ENCODE measurements at places on chromosomes 4 and X.

GRCh38 chrX:38768079-38768478 is 33.2 kb upstream of the MID1IP1 start:
- DNase-seq: no peak

- no peak for DNase-seq
Observed at GRCh38 chrX:9341291-9342201, 123.3 kb upstream of the TBL1X start.

DNA sequence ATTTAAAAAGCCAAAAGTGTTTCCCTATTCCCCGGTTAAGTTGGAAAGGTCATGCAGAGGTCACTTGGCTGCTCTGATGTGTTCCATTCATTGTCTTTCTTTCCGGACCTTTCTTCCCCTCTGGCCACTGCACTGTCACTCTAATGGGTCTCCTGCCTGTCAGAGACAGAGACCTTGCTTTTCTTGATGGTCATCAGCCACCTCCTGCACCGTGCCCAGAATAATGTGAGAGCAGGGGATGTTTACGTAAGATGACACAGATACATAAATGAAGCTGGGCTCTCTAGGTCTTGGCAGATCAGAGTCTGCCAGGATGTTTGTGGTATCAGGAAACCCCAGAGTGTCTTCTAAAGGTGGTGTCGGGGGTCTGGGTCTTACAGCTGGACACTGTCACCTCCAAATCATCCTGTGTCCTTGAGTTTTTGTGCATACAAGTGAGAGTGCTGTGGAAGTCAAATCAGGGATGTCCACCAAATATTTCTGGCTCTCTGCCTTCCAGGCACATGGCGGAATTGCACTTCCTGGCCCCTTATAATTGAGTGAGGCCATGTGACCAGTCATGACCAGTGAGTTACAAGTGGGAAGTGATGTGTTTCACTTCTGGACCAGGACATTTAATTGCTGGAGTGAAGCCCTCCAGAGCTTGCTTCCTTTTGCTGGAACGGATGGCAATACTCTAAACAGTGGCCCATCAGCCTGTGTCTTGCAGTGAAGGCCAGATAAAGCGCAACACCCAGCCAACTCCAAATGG is 130.6 kb upstream of the ATP6AP2 start:
- no peak for DNase-seq

- DNase-seq: no peak
Observed at GRCh38 chr4:25859429-25860148, 3.2 kb downstream of the SEL1L3 start.

GRCh38 chr4:16472537-16472936 is 246.3 kb upstream of the TAPT1 start:
- DNase-seq: no peak

DNA sequence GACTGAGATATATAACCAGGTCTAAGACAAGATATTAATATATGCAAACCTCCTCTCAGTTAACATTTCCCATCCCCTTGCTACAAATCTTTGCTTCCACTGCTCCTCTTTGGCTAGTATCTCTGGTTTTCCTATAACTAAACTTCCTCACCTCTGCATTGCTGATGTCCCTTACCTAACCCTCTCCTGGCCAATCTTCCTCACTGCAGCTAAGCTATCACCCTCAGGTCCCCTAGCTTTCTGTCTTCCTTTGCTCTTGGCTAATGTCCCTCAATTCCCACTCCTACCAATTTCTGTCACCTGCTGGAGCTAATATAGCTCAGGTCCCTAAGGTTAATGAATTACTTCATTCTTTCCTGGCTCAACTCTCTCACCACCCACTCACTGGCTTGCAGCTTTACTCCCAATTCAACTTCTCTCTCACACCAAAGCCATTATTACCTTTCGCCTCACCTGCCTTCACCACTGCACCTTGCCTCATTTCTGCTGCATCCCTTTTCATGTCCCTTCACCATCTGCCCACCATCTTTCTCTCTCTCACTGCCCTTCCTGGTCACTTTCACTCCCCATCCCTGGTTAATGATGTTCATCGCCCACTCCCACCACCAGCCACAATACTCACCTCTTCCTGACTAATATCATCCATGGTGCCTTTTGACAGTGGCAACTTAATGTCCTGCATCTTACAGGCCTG is 26.7 kb downstream of the SMC1A start:
- no peak for DNase-seq

DNA sequence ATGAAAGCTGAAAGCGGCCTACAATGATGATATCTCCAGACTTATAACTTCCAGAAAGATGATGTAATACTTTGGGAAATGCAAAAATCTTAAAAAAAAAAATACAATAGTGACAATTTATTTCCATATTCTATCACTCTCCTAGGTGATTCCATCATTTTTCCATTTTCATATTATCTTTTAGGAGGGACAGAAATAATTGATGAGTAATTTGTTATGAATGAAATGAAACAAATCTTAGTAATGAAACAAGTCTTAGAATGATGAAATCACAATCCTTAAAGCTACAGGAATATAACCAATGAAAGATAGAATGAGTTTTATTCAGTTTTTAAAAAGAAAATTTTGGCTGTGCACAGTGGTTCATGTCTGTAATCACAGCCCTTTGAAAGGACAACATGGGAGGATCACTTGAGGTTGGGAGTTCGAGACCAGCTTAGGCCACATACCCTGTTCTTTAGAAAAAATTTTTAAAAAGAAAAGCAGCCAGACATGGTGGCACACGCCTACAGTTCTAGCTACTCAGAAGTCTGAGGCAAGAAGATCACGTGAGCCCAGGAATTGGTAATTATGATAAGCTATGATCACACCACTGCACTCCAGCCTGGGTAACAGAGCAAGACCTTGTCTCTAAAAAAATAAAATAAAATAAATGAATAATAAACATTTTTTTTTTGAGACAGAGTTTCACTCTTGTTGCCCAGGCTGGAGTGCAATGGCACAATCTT is 21.7 kb downstream of the CLOCK start:
- DNase-seq: no peak

GRCh38 chrX:97211070-97211469 is 327.4 kb downstream of the RPA4 start:
- no peak for DNase-seq

- no peak for DNase-seq
Observed at GRCh38 chr4:30901461-30902451, 181.6 kb downstream of the PCDH7 start.

DNA sequence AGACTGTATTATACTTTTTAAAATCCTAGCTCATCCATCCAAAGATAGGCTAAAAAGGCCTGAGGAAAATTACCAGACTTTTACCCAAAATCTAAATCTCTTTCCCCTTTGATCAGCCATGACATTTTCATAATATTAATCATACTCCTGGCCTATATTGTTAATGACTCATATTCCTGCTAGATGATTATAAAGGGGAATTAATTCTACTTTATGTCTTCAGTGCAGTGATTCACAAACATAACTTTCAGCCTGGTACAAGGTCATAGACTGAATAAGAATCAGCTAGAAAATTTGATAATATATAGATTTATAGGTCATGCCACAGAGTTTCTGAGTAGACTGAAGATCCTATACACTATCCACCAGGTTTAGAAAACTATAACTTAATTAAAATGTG is 1905.4 kb downstream of the C4orf33 start:
- DNase-seq: no peak

- no peak for DNase-seq
Observed at GRCh38 chr4:3512719-3513118, 19.5 kb downstream of the LRPAP1 start.

GRCh38 chrX:24520472-24520871 is 55.4 kb downstream of the PDK3 start:
- DNase-seq: no peak

DNA sequence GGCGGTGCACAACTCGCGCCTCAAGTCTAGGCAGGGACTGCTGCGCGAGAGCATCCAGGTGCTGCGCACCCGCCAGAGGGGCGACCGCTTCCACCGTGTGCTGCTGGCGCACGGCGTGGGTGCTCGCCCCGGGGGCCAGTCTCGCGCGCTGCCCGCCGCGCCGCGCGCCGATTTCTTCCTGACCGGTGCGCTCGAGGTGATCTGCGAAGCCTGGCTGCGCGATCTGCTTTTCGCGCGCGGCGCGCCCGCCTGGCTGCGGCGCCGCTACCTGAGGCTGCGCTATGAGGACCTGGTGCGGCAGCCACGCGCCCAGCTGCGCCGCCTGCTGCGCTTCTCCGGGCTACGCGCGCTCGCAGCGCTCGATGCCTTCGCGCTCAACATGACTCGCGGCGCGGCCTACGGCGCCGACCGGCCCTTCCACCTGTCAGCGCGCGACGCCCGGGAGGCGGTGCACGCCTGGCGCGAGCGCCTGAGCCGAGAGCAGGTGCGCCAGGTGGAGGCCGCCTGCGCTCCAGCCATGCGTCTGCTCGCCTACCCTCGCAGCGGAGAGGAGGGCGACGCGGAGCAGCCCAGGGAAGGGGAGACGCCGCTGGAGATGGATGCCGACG is 1.3 kb downstream of the CHST7 start:
- DNase-seq: no peak

DNA sequence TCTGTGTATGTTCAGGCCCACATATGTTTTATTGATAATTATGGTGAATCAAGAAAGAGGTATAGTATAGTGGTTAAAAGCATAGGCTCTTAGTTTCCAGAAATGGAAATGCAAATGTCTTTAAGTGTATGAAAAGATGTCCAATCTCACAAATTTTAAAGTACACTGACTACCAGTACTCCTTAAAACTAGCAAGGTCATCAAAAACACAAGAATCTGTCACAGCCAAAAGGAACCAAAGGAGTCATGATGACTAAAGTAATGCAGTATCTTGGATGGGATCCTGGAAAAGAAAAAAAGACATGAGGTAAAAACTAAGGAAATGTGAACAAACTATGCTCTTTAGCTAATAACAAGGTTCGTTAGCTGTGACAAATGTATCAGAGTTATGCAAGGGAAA is 661 bp upstream of the RBM41 start:
- no peak for DNase-seq

- no peak for DNase-seq
Observed at GRCh38 chr4:184384056-184384809, 90.1 kb downstream of the IRF2 start.

- no peak for DNase-seq
Observed at GRCh38 chrX:118536204-118536603, 40.6 kb downstream of the DOCK11 start.

DNA sequence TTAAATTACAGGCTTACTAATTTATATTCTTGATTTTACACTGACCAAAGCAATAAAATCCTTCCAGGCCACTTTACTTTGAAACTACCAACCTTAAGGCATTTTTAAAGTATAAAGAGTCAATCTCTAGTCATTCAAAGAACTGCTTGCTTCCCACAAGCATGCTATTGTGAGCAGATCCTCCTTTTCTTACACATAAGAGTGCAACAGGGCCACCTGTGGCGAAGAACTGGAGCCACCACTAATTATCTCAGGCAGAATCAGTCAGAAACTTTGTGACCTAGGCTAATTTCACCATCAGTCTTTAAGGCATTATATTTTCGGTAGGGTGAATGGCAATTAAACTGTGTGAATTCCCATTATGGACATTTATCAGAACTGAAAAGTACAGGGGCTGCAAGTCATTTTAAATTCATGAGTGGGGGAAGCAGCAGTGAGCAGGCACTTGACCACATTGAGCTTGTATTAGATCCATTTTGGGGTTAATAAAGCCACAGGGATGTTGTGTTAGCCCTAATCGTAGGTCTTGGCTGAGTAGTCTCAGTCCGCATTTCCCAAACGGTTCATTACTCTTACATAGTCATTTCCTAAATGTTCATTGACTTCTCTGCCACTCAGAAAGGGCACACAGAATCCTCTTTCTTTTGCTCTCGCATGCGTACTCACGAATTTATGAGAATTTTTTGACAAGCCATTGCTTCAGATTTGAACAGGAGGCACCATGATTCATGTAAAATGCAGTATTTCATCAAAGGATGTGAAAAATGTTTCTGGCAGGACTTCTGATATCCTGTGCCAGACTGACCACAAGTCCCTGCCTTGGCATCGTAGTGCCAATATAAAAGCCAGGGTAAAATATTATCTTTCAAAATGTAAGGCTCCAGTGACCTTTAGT is 39.8 kb downstream of the NPY2R start:
- no peak for DNase-seq

- DNase-seq: no peak
Observed at GRCh38 chr4:77176640-77177039, 19.6 kb downstream of the CCNG2 start.

DNA sequence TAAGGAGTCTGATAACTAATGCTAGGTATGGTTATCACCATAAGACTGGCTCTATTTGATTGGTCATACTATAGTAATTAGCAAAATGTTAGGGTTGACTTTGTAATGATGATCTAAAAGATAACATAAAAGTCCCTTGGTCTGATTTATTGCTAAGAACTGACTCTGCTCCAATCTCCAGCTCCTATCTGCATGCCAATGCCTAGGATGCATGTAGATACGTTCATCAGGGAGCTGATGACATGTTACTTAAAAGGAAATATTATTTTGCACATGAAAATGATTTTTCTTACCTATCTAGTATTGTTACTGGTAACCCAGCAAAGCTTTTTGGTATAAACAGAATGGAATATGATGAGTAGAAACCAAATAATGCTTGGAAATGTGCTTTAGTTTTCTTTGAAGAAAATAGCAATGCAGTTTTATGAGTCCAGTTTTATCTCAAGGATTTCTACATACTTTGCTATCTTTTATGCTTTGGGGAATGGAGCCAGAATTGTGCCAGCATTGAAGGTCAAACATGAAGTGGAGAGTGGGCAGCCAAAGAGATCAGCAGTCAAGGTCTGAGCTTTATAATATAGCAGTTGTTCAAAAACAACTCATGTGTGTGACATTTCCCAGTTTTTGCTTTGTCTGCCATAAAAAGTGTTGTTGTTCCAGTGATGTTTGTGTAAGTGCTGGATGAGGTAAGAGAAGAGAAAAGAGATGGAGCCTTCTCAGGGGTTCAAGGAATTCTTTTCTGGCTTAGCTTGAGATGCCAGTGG is 121.0 kb downstream of the ARHGAP24 start:
- no peak for DNase-seq

DNA sequence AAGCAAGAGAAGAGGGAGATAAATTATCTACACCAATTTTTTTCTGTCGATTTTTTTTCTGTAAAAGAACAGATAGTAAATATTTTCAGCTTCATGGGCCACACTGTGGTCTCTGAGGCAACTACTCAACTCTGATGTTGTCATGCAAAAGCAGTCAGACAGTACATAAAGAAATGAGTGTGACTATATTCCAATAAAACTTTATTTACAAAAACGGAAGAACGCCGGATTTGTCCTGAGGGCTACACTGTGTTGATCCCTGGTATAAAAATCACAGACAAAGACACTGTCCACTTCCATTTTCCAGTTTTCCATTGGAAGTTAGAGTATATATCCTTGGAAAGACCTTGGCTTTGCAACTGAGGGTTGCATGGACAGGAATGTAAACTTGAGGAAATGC is 18.0 kb downstream of the GPR143 start:
- no peak for DNase-seq

DNA sequence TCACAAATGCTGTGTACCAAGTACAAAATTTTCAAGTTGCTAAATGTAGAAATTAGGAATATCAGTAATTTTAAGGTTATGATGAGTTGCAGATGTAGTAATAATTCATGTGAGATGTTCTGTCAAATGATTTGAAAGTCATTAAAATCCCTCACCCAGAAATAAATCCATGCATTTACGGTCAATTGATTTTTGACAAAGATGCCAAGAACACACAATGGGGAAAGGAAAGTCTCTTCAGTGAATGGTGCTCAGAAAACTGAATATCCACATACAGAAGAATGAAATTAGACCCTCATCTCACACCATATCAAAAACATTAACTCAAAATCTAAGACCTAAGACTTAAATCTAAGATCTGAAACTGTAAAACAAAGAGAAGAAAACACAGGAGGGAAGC is 12.9 kb upstream of the BMPR1B start:
- DNase-seq: no peak

Measured in stimulated activated CD8-positive, alpha-beta memory T cell treated with anti-CD3 and anti-CD28 coated beads, Interleukin-4, amount 100 ng/mL, for 1 hour (primary cell).